MCF 10A (cell line): ENCODE measurements at places on chromosomes 11 and 22.

DNA sequence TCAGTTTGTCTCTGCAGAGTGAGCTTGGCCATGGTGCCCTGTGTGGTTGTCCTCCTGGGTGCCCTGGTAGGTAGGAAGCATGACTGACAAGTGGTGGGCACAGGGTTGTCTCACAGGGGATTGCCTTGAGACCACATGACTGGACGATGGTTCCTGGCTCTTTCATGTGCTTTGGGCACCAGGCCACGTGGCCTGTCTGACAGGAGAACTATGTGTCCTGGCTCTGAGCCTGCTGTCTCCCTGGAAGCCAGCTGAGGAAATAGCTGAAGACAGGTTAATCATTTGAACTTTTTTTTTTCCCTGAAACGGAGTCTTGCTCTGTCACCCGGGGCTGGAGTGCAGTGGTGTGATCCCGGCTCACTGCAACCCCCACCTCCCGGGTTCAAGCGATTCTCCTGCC is 93.2 kb downstream of the LDLRAD3 start:
- peak; percentile 70 for DNase-seq

GRCh38 chr22:28883917-28884746 is 760 bp downstream of the ZNRF3 start:
- peak; percentile 35 for DNase-seq

GRCh38 chr11:13955971-13956421 is 6.5 kb upstream of the SPON1 start:
- peak; percentile 72 for DNase-seq

- DNase-seq = no peak
These were observed 15.0 kb upstream of the MN1 start for GRCh38 chr22:27816552-27816951.

- DNase-seq = no peak
These were observed at the start of gene MISFA for GRCh38 chr11:18599739-18600230. Gene MISFA, plus strand, starts transcription at chr11:18599789. Its CDS starts 140 bp downstream, at chr11:18599929.

- DNase-seq = peak; percentile 28
These were observed 18.2 kb downstream of the UBASH3B start for GRCh38 chr11:122673701-122674100.

DNA sequence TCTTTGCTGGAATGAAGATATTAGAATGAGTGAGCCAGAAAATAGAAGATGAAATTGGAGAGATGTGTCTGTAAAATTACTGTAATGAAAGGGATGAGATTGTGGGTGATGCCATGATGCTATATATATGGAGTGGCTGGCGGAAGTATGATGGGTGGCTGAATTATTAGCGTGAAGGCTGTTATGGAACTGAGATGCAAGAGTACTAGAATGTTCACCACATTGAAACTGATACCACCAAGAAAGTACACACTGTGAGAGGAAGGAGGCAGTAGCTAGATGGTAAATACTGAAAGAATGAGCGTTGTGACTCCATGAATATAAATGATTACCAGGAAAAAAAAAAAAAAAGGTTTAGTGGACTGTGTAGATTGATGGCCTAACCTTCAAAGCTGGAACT is 411.9 kb downstream of the CNTN5 start:
- DNase-seq = no peak

DNA sequence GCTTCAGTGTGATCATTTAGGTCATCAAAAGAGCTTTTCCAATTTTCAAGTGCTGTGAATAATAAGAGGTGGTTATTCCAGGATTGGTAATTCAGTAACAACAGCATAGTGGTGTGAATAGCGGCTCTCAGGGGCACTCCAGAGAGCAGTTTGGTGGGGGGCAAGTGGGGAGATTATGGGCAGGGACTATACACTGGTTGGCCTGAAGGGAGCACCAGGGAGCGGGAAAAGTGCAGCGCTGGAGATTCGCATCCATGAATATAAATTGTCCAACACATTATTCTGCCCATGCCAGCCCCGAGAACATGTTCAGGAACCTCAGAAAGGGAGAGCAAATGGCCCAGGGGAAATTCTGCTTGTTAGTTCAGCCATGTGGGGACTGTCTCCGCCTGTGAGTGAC is 37.9 kb downstream of the OR6Q1 start:
- no peak for DNase-seq

- DNase-seq = peak; percentile 80
These were observed 2.1 kb upstream of the CPT1A start for GRCh38 chr11:68843703-68844312.

DNA sequence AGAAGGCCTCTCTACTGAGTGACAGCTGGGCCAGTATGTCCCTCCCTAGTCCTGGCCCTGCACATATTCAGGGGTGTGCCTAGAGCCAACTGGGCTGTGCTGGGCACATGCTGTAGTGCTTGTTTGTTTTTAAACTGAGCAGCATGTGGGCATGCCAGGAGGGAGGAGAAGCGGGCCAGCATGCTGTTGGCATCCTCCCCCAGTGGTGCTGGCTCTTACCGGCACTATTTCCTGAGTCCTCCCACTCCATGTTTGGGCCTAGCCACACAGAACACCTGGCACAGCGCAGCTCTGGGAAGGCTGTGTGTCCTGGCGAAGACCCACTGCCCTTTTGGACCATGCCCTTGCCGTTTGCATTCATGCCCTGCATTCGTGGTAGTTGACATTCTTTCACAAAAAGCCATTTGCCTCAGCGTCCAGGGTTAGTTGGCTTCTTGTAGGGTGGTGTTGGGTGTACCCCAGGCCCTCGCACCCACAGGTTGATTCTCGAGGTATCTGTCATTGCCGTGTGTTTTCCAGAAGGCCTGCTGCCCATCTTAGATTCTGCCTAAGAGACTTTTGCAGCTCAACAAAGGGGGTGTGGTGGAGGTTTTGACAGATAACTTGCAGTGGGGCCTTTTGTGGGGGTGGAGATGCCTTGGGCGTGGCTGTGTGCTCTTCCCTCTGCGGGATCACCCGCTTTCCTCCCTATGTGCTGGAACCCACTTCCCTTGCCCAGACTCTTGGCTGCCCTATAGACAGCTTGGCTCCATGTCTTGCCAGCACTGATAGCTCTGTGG is 13.6 kb downstream of the DGCR8 start:
- DNase-seq = no peak

DNA sequence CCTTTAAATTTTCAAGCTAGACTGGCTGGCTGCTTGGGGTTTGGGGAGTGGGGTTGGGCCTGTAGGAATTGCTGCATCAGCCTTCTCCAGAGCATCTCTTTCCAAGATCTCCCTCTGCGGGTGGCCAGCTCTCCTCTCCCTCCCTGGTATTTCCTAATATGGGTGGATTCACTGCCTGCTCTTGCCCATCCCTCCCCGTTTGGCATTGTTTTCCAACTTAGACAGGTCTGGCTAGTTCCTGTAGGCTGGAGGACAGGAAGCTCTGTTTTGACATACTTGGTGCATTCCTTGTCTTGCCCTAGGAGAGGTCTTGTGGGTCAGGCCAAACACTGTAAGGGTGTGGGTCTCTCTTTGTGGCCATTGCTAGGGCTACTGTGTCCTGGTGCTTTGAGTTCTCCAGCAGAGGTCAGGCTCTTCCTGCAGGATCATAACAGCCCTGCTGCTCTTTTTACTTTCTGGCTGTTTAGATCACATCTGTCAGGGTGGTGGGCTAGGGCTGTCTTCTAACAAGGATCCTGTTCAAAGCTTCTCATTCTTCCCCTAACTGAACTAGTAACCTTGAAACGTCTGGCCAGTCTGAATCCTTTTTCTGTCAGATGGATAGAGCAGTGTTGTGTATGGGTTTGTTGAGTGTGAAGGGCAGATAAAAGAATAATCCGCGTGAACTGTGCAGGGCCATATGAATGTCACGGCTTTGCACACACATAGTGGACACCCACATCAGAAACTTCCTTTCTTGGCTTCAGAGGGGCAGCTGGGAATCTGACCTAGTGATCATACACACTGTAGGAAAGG is 18.3 kb upstream of the MICALL1 start:
- peak; percentile 94 for DNase-seq

GRCh38 chr11:93573184-93573583 is 30.0 kb upstream of the SMCO4 start:
- DNase-seq = no peak

- DNase-seq = no peak
These were observed 185.7 kb downstream of the BLID start for GRCh38 chr11:121930004-121930965.

- no peak for DNase-seq
These were observed 33.7 kb downstream of the SVIP start for GRCh38 chr11:22795914-22796313.

DNA sequence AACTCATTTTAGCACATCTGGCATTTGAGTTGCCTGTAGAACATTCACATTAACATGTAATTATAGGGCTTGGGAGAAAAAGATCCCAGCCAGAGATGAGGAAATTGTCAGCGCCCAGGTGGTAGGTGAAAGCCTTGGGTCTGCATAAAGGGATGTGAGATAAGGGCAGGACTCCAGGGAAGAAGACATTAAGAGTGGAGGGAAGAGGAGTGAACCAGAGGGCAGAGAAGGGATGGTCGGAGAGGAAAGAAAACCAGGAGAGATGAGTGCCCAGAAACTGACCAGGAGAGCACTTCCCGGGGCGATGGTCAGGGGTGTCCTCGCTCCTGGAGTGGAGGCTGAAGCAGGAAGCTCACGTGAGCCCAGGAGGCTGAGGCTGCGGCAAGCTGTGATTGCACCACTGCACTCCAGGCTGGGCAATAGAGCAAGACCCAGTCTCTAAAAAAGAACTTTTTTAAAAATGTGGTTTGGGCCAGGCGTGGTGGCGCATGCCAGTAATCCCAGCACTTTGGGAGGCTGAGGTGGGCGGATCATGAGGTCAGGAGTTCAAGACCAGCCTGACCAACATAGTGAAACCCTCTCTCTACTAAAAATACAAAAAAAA is 20.3 kb upstream of the DGKZ start:
- no peak for DNase-seq

GRCh38 chr11:60809249-60809648 is 24.1 kb downstream of the MS4A10 start:
- DNase-seq = no peak

DNA sequence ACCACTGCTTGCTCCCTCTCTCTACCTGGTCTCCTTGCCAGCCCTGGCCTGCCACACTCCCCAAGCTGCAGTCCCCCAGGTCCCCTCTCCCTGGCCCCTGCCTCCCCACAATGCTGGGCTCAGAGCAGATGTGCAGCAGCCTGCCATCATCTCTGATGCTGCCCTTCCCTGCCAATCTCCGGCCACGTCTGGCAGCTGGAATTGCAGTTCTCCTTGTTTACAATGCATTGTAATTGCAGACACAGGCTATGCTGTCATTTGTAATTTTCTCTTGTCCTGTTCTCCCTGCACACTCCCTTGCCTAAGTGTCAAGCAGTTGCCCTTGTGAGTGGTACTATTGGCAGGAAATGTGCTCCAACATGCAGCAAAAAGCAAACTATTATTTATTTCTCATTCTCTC is 222.3 kb downstream of the NTM start:
- DNase-seq = no peak

- peak; percentile 61 for DNase-seq
These were observed 3.9 kb upstream of the VSIG10L2 start for GRCh38 chr11:125941619-125942611.

GRCh38 chr22:49676230-49676629 is 151.4 kb downstream of the BRD1 start:
- DNase-seq = no peak

DNA sequence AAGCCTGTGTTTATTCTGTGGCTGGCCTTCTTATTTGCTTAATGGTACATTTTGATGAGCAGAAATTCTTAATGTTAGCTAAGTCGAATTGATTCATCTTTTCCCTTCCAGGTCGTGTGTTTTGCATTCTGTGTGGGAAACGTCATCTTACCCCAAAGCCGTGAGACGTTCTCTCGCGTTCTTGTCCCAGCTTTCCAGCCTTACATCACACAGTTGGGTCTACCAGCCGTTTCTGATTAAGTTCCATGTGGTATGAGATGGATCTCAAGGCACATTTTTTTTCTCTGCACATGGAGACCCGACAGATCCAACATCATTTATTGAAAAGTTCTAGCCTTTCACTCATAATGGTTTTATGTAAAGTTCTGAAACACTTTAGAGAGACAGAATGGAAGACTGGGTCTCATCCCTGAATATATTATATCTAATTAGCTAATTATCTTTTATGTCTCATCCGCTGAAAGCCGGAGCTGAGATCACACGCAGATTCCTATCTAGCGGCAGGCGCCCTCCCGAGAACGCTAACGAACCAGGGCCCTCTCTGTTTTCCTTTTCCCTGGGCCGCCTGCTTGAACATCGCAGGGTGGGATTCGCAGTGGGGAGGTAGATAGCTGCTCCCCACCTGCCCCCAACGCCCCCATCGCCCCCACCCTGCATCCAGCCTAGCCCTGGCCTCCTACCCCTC is 1162.2 kb downstream of the BRD1 start:
- DNase-seq = no peak

DNA sequence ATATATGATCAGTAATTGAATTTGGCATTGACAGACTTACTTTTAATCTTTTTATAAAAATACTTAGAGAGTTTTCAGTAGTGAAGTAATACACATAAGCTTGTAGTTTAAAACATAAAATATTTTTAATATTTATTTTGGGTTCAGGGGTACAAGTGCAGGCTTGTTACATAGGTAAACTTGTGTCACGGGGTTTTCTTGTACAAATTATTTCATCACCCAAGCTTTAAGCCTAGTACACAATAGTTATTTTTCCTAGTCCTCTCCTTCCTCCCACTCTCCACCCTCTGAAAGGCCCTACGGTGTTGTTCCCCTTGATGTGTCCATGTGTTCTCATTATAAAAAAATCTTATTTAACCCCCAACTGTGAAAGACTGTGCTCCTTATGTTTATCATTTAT is 1397.8 kb upstream of the RAG2 start:
- DNase-seq = peak; percentile 5

DNA sequence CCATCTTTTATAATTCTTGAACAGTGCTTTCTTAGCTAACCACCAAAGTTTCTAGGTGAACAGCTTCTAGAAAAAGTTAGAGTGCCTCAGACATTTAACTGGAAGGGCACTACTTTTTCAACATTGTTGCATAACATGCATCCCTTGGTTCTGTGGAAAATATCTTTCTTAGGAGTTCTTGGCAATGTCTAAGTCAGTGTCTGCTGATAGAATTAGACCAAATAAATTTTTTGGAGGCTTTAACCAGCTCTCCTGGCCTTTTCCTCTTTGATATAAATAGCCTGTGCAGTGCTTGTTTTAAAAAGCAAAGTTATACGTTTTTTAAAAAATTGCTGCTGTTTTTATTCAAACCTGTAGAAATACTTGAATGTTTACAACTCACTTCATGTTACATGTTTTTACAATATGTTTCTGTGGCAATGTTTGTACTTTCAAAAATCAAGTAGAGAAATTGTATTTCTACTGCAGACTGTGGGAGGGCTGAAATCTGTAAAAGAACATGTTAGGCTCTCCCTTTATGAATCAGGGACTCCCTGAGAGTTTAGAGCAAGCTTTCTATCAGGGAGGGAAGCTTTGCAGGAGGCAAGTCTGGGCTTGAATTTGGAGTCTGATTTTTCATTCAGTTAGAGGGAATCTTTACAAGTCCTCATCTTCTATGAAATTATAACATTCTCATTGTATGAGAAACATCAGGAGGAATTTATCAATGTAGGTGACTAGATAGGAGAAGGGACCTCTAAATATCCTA is 16.3 kb upstream of the PANX1 start:
- peak; percentile 40 for DNase-seq

DNA sequence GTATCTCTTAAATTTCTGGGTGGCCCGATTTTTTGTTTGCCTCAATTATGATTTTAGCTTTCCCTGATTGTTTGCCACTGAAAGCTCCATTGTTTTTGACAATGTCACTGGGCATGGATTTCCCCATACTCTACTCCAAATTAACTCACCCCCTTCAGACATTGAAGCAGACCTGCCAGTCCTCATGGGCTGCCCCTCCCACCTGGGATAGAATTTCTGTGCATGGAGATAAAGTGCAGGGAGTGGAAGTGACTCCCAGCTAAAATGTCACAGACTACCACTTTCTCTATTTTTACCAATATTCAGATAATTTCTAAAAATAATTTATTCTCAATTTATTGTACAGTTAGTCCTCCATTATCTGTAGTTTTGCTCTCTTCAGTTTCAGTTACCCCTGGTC is 79.1 kb upstream of the CLPB start:
- DNase-seq = no peak
